ENCODE measurements at places on chromosomes 3 and 15.

GRCh38 chr3:41106691-41107090 is 92.6 kb upstream of the CTNNB1 start:
- DNase-seq: no peak

DNA sequence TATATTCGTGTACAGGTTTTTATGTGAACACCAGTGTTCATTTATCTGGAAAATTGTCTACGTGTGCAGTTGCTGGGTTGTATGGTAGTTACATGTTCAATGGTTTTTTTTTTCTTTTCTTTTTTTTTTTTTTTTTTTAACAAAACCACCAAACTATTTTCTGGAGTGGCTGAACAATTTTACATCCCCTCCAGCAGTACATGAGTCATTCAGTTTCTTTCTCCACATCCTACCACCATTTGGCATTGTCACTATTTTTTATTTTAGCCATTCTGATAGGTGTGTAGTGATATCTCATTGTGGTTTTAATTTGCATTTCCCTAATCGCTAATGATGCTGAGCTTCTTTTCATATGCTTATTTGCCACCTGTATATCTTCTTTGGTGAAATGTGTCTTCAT is 256.3 kb upstream of the EOMES start:
- no peak for DNase-seq

- no peak for DNase-seq
These were observed 211.4 kb downstream of the IL5RA start for GRCh38 chr3:2898591-2899353.

DNA sequence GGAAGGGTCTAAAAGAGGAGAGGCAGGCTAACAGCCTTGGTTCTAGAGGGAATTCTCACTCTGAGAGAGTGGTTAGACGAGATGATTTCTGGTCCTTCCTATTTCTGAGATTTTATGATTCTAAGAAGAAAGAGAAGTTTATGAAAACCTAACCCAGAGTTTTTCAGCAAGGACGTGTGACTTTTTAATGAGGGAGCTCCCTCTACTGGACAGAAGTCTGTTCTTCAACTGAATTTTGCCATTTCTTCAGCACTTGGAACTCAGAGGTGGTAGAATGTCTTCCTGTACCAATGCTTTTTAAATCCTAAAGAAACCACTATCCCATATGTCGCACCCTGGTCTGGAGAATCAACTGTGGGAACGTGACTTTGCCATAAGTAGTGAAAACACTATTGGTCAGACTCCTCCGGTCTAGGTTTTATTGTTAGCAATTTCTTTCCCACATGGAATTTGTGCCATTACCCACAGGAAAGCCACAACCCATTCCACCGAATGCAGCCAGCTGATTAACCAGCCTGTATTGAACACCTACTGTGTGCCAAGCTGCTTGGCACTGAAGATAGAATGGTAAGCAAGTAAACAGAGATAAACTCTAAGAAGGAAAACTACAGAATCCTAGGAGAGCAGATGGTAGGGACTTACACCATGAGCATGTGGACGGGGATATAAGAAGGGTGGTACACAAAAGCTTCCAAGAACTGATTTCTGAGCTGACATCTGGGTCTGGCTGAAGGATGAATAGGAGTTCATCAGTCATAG is 199.5 kb upstream of the LMCD1 start:
- DNase-seq: no peak

DNA sequence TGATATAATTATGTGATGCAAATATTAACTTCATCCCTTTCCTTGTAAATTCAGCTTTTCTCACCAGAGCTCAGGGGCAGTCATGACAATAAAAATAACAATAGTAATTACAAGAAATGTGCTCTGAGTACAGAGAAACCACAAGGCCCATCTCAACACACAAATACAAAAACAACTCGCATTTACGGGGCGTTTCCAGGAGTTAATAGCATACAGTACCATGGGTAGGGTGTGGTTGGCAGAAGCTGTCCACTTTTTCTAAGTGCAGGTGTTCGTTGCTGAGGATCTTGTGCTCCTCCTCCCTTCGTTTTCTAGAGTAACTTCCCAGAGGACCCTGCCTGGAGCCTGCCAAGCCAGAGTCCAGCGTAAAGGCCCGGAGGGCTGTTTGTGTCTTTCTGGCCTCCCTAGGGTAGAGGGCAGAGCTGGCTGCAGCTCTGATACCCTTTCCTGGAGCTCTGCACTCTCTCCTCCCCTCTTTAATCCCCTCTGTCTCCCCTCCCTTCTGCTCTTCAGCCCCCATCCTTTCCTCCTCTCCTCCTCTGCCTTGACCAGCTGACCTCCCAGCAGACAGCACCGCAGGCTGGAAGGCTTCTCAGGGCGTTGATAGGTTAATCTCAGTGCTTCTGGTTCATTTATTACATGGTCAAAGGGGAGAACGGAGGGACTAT is 11.4 kb downstream of the SEMA3G start:
- peak; percentile 16 for DNase-seq

All from activated T-cell treated with anti-CD3 and anti-CD28 coated beads, Interleukin-2, amount 50 U/mL, for 24 hours (primary cell).